ENCODE measurements at places on chromosomes 6 and 20.

DNA sequence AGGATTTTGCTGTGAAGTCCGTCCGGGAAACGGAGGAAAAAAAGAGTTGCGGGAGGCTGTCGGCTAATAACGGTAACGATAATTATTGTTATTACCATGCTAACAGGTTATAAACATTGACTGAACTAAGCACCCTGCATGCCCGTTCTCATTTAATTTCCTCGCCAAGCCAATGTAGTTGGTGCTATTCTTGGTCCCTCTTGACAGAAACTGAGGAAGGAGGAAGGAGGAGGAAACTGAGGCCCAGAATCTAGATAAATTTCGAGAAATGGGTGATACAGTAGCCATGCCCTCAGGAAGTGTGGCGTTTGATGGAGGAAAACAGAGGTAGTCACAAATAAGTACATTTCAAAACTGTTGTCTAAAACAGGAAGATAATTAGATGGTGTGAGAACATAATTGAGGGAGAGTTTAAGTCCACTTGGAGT lies 474 bp downstream of the TPX2 start:
- no peak overlapping the region for H3K4me3 ChIP-seq
- H3K36me3 ChIP-seq, result peaks cover 2% of the 10 kb centered on the region
- H3K27me3 ChIP-seq, result no peaks in the 10 kb centered on the region
- no peak for DNase-seq
- H3K4me1 ChIP-seq, result peaks cover 4% of the 10 kb centered on the region

GRCh38 chr6:43913375-43914271 lies 143.6 kb downstream of the VEGFA start:
- H3K36me3 ChIP-seq, result no peaks in the 10 kb centered on the region
- no peak for DNase-seq
- no peak overlapping the region for H3K27ac ChIP-seq
- H3K27me3 ChIP-seq, result no peaks in the 10 kb centered on the region
- peaks cover 8% of the 10 kb centered on the region for H3K4me1 ChIP-seq

GRCh38 chr6:110367825-110368224 lies 9.7 kb upstream of the METTL24 start:
- peaks cover 6% of the 10 kb centered on the region for H3K27me3 ChIP-seq
- no peak overlapping the region for H3K27ac ChIP-seq
- H3K4me1 ChIP-seq, result peaks cover 52% of the 10 kb centered on the region
- no peaks in the 10 kb centered on the region for H3K36me3 ChIP-seq

GRCh38 chr6:155528982-155529453 lies 73.4 kb upstream of the NOX3 start:
- no peak for DNase-seq
- peak overlapping the region; percentile 23 for H3K27ac ChIP-seq
- H3K4me3 ChIP-seq, result no peak overlapping the region
- H3K27me3 ChIP-seq, result no peaks in the 10 kb centered on the region
- H3K36me3 ChIP-seq, result peaks cover 11% of the 10 kb centered on the region

DNA sequence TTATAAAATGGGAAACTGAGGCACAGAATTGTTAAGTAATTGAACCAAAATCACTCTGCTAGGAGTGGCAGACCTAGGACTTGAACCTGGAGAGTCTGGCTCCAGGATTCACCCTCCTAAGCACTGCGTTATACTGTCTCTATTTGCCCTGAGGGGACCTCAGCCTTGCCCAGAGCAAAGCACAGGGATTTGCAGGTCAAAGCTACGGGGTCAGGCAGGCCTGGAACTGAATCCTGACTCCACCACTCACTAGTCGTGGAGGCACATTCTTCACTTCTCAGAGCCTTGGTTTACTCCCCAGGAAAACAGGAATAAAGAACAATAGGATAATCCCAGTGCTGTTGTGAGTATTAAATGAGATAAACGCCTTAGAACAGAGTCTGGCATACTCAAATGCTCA lies 19.4 kb downstream of the KCNK15 start:
- no peak overlapping the region for H3K4me3 ChIP-seq
- H3K36me3 ChIP-seq, result no peaks in the 10 kb centered on the region
- H3K27ac ChIP-seq, result no peak overlapping the region
- H3K4me1 ChIP-seq, result peaks cover 4% of the 10 kb centered on the region
- DNase-seq, result no peak

GRCh38 chr6:51396583-51396982 lies 577.9 kb downstream of the TFAP2B start:
- no peaks in the 10 kb centered on the region for H3K27me3 ChIP-seq
- no peak for DNase-seq
- peaks cover 12% of the 10 kb centered on the region for H3K4me1 ChIP-seq
- no peak overlapping the region for H3K4me3 ChIP-seq

Data from neural crest cell (in vitro differentiated cells).